ENCODE measurements at places on chromosomes 3 and 15.

GRCh38 chr15:92934716-92935115 lies 34.6 kb downstream of the CHD2 start:
- DNase-seq: no peak

GRCh38 chr3:87503900-87504498 lies 227.6 kb upstream of the POU1F1 start:
- no peak for DNase-seq

GRCh38 chr15:40282147-40282868 lies 556 bp downstream of the ANKRD63 start:
- DNase-seq: no peak

- no peak for DNase-seq
Measured at GRCh38 chr3:108118038-108118768, 27.4 kb upstream of the CD47 start.

- no peak for DNase-seq
Measured at GRCh38 chr3:57158813-57159738, 6.1 kb downstream of the IL17RD start.

DNA sequence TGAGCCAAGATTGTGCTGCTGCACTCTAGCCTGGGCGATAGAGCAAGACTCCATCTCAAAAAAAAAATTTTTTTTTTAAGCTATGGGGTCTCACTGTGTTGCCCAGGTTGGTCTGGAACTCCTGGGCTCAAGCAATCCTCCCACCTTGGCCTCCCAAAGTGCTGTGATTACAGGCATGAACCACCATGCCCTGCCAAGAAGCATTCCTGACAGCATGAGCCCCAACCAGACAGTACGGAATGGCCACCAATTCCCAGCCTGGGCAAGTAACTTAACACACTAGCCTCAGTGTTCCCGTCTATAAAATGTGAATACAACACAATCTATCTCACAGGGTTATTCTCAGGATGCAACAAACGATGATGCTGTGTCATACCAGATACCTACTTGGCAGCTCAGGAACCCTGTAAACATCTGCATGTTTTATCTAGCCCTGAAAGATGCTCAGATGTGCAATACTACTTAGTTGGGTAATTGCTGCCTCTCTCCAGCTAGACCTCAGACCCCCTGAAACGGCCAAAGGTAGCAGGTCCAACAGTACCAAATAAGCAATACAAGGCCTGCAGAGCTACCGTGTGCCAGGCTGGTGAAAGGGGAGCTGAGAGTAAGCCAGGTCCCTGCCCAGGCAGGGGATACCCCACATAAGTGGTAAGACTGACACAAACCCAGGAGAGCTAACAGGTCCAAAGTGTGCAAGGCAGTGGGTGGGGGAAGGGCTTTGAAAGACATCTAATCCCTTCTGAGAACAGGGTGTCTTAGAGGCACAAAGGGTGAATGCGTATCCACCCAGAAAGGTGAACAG lies 1.9 kb downstream of the TKT start:
- DNase-seq: no peak

GRCh38 chr15:86830304-86830703 lies 750.6 kb downstream of the AGBL1 start:
- no peak for DNase-seq

- no peak for DNase-seq
Measured at GRCh38 chr3:11386465-11387113, 114.4 kb downstream of the ATG7 start.
